ENCODE measurements at places on chromosomes 16 and 17.

GRCh38 chr17:14019186-14019956, 49.9 kb upstream of the COX10 start:
- no peak for DNase-seq

GRCh38 chr17:73283841-73284282, 22.2 kb upstream of the CPSF4L start:
- DNase-seq, result no peak

DNA sequence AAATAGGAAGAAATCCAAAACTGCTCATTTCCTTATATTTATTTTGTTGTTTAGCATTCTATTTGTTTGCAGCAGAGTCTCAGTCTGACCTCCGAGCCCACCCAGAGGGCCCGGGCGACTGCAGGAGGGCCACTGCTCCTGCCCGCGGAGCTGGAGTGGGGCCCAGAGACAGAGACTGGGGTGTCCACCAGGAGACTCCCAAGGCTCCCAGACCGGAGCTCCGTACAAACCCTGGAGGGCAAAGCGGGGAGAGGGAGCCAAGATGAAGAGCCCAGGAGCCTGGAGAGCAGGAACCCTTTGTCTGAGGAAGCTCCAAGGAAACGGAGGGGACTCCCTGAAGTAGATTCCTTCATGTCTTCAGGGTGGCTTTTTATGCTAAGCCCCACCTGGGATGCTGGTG, 57.9 kb downstream of the AXIN2 start:
- DNase-seq, result no peak

DNA sequence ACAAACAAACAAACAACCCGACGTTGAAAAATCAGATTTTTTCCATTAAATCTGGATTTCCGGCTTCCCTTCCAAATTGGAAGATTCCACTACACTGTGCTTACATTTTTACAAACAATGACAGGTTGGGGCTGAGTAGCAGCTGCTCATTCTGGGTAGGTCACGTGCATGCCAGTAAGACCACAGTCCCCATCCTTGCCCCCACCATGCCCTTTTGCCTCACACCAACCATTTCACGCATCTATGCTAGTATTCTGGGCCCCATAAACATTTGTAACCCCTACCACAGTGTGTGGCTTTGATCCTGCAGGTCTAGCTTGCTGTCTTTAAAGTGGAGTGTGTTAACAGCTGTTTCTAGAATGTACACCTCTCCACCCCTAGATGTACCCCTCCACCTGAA, 366.1 kb downstream of the XYLT1 start:
- no peak for DNase-seq

DNA sequence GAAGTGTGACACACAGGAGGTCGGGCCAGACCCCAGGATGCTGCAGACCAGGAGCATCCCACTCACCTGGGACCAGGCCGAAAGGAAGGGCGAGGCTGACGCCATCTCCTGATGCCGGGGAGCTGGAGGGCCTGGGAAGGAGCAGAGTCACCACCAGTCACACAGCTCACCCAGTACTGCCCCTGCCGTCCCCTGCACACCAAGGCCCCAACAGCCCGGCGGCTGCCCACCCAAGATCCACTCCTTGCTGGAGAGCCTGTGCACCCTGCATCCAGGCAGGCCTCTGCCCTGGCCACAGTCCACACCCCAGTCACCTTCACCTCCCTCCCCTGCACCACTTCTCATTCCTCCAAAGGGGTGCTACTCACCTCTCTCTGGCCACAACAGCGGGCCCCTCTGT, 4.8 kb downstream of the ZNF500 start:
- DNase-seq, result no peak

Data from HAP-1 (cell line).